Activated T-helper 2 cell treated with anti-CD3 and anti-CD28 coated beads, Interferon-gamma antibody, Interleukin-2, Interleukin-4, amounts not matched to agents 10 μg/mL and 5 μg/mL and 100 μg/mL, durations not matched to agents 14 hours and 24 hours and 36 hours (primary cell): ENCODE measurements at places on chromosomes 3 and 15. TPM values are rescaled to one million over a fixed set of nuclear protein-coding genes. Genes with fewer than 3 reads are reported as not detected.

DNA sequence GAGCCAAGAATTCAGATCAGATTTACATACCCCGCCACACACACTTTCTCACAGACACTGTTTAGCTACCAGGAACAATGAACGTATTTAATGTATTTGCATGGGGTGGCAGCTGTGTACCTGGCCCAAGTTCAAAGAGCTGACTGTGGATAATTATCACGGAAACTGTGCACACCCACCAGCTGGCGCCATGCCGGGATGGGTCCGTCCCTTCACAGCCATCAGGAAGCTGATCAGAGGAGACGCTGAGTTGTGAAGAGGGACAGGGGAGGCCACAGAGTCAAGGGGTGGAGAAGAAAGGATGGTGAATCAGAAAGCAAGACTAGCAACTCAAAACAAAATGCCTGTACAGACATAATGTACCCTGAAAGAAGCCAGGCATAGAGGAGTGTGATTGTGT lies 13.1 kb upstream of the PLA2G4D start:
- no peak overlapping the region for H3K4me3 ChIP-seq
- peaks cover 22% of the 10 kb centered on the region for H3K27me3 ChIP-seq
- H3K36me3 ChIP-seq: no peaks in the 10 kb centered on the region

- DNase-seq: no peak
- H3K4me3 ChIP-seq: no peak overlapping the region
- no peak overlapping the region for H3K27ac ChIP-seq
- peaks cover 97% of the 10 kb centered on the region for H3K36me3 ChIP-seq
- H3K27me3 ChIP-seq: no peaks in the 10 kb centered on the region
Observed at GRCh38 chr15:70088887-70089691, 8.6 kb downstream of the TLE3 start.

Gene TTLL13
- total RNA-seq: 0.34 and 1.3 TPM in 2 replicates

Gene SCAANT1
- 1.8 TPM in 1 of 2 replicates, not detected in the other for total RNA-seq

DNA sequence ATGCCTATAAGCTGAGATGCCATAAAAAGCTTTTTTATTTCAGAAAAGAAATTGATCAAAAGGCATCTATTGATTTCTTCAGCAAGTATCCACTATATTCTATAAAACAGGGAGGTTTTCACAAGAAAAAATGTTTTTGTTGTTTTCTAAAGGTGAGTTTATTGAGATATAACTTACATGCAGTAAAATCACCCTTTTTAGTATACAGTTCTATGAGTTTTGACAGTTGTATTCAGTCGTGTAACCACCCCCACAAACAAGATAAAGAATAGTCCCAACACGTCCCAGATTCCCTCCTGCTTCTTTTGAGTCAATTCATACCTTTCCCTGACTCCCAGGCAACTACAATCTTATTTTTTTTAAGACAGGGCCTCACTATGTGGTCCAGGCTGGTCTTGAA lies 7.8 kb downstream of the INTS14 start:
- H3K36me3 ChIP-seq: peaks cover 44% of the 10 kb centered on the region
- no peaks in the 10 kb centered on the region for H3K27me3 ChIP-seq
- DNase-seq: no peak
- H3K4me3 ChIP-seq: no peak overlapping the region
- H3K4me1 ChIP-seq: peaks cover 5% of the 10 kb centered on the region

GRCh38 chr3:111956995-111957734 lies 21.7 kb upstream of the ABHD10 start:
- H3K4me3 ChIP-seq: no peak overlapping the region
- H3K36me3 ChIP-seq: no peaks in the 10 kb centered on the region
- H3K4me1 ChIP-seq: peaks cover 2% of the 10 kb centered on the region
- H3K27me3 ChIP-seq: peaks cover 7% of the 10 kb centered on the region

Gene GCHFR
- 43.7 and 44.7 TPM in 2 replicates for total RNA-seq
